ENCODE measurements at places on chromosomes 6 and 20.

DNA sequence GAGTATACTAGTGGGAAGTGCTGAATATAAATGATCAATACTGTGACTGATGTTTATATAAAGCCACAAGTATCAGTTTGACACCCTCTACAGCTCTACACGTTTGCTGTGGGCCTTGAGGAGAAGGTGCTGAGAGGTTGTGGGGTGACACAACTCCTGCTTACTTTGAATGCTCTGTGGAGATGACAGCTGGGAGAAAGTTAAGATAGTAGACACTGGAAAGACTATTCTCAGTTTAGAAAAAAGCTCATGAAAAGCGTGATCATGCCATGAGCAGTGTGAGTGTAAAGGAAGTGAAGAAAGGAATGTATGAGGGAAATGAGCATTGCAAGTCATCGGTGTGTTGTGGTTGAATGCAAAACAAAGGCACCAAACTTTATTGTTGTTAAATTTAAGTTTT lies 215.8 kb downstream of the UTRN start:
- no peak for DNase-seq

DNA sequence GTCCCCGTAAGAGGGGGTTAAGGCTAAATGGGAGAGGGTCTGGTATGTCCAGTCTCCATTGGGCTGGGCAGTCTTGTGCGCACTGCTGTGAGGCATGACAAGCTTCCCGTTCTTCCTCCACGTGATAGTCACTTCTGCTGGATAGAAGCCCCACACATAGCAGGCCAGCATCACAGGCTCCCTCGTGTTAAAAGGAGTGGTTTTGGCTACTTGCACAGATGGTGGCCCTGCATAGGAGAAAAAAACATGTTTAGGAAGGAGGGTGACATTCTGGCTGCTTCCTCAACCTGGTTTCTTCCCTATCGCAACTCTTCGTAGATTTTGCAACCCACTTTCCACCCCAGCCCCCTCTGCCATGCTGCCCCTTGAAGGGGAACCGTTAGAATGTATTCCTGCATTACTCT lies 3.6 kb downstream of the HLA-DMB start:
- DNase-seq: no peak

DNA sequence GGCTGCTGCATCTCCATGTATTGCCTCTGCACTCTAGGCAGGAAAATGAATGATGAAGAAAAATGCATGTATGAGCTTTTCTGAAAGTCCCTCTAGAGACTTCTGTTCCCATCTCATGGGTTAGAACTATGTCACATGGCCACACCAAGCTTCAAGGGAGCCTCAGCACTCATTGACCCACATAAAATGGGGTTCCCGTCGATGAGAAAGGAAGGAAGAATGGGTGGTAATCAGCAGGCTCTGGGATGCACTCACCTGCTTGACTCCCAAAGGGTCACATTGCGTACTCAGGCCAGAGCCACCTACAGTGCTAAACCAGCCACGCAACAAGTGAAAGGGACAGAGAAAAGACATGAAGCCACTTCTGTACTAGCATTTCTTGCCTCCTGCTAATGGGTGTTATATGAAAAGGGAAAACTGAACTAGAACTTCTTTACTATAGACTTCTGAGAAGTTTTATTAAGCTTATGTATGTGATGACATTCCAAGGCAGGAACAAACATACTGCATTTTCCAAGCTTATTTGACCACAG lies 95.8 kb upstream of the GCM1 start:
- no peak for DNase-seq

DNA sequence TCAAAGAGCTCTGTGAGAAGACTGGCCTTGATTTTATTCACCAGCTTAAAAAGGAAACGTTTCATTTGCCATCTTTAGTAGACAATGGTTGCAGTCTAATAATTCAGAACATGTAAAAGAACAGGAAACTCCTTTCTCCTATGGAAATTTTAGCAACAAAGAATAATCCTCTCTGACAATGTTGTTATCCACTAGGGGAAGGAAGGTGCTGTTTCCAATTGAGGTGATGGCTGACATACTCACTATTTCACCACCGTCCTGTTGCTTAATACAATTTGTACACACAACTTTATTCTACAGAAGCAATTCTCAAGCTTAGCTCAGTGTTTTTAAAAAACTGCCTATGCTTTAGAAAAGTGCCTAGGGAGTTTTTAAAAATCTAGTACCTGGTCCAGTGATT lies 192.7 kb downstream of the ARHGAP18 start:
- DNase-seq: no peak

GRCh38 chr20:21719592-21720214 lies 14.2 kb downstream of the PAX1 start:
- no peak for DNase-seq

GRCh38 chr6:110527516-110527915 lies 51.1 kb upstream of the SLC22A16 start:
- no peak for DNase-seq

DNA sequence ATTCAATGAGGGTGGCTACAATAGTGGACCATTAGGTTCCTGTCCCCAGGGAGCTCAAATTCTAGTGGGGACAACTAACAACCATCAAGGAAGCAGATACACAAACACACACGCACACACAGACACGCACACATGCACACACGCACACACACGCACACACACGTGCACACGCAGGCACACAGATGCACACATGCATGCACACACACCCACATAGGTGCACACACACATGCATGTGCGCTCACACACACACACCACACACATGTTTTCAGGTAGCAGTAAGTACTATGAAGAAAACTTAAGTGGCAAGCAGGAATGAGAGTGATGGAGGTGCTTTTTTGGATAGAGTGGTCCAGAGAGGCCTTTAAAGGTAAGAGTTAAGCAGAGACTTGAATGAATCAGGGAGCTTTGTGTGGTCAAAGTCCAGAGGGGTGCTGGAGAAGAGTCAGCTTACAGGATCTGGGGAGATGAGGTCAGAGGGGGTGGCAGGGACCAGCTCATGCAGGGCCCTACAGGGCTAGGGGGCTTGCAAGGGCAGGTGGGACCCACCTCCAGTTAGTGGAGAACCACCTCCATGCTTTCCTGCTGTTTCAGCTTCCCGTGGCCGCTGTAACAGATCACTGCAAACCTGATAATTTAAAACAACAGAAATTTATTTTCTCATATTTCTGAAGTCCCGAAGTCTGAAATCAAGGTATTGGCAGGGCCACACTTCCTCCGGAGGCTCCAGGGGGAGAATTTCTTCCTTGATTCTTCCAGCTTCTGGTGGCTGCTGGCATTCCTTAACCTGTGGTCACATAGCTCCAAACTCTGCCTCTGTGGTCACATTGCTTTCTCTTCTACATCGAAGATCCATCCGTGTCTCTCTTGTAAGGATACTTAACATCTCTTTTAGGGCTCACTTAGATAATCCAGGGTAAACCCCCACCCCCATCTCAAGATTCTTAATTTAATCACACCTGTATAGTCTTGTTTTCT lies 6.9 kb upstream of the NSFL1C start:
- no peak for DNase-seq

GRCh38 chr6:76881414-76881813 lies 581.9 kb downstream of the HTR1B start:
- no peak for DNase-seq

- DNase-seq: no peak
These were observed 127.6 kb upstream of the VGLL2 start for GRCh38 chr6:117137711-117138110.

DNA sequence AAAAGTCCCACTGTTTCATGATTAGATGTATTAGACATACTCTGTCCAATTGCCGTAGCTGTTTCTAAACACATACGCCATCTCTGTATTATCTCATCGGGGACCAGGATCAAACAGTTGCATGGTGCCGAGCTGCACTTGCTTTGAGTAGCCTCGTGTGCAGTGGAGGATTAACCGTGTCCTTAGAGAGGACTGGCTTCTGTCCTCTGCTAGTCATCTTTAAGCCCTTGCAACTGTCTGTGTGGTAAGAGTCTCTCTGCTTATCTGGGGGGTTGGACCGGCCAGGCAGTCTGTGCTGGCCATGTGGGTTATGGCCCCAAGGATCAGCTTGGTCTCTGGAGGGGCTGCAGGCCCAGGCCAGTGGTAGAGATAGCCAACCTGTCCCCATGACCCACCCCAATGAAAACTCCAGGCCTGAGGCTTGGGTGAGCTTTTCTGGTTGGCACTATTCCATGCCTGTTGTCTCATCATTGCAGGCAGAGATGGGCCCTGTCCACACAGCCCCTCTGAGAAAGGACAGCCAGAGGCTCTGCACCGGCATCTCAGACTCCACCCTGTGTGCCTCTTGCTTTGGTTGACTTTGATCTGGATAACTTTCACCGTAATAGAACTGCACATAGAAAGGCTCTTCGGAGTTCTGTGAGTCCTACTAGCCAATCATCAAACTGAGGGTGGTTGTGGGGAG lies 137.3 kb upstream of the SNX9 start:
- no peak for DNase-seq

GRCh38 chr20:16125816-16126215 lies 447.4 kb downstream of the KIF16B start:
- DNase-seq: no peak

DNA sequence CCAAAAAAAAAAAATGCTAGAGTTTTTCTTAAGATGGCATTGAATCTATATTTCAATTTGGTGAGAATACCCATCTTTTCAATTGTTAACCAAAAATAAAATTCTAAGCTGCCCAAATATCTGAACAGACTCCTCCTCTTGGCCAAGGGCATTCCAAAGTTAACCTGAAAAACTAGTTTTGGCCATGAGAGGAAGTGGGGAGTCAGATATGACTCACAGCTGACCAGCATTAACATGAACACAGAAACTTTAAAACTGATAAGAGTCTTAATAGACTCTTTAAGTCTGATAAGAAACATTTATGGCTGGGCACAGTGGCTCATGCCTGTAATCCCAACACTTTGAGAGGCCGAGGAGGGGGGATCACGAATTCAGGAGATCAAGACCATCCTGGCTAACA lies 171.3 kb downstream of the FAXC start:
- no peak for DNase-seq

- no peak for DNase-seq
These were observed 56.7 kb upstream of the TMEM181 start for GRCh38 chr6:158503222-158503621.

- DNase-seq: no peak
These were observed 28.0 kb downstream of the FRMD1 start for GRCh38 chr6:168050881-168051586.
